AML-193 (cell line): ENCODE measurements at places on chromosomes 5 and 9.

DNA sequence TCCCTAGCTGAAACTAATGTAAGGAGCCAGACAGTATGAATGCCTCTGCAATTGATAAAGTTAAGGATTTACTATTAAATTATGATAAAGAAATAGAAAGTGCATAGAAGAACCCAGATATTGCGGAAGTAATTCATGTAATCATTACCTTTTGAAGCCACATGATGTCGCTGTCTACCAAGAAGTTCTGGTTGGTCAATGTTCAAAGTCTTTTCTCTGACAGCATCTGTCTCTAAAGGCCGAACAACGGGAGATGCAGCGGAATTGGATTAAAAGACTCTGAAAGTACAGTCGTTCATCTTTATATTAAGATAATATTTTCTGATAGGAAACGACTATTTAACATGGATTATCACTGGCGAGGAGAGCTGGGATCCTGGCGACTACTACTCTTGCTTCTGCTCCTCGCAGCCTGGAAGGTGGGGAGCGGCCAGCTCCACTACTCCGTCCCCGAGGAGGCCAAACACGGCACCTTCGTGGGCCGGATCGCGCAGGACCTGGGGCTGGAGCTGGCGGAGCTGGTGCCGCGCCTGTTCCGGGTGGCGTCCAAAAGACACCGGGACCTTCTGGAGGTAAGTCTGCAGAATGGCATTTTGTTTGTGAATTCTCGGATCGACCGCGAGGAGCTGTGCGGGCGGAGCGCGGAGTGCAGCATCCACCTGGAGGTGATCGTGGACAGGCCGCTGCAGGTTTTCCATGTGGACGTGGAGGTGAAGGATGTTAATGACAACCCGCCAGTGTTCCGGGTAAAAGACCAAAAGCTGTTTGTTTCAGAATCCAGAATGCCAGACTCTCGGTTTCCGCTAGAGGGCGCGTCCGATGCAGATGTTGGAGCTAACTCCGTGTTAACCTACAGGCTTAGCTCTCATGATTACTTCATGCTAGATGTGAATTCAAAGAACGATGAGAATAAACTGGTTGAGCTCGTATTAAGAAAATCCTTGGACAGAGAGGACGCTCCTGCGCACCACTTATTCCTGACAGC lies at the start of gene PCDHA8:
TSS of gene PCDHA8 (plus strand) at position 210 of the 985 bp plus-strand sequence. CDS start at position 345, 135 bp downstream.
- peak; percentile 33 for DNase-seq

DNA sequence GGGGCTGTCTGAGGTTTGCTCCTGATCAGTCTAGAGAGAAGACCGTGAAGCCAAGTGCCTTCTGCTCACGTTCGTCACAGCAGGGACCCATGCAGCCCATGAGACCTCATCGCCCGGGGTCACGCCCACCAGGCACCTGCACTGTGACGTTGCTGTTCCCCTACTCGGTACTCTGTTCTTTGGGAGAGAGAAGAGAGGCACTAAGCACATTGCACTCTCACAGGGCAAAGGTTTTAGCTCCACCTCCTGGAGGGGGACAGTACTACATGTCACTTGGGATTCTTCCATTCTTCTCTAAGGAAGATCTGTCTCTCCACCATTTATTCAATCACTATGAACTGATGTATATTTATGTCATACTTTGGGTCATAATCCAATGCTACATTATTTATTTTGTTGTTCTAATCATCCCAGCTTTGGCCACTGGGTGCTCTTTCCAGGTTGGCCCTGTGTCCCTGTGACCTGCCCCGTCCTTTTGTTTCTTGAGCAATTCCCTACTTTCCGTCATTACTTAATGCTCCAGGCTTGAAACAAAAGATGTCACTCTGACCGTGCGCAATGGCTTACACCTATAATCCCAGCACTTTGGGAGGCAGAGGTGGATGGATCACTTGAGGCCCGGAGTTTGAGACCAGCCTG lies 31.4 kb upstream of the BRD3 start:
- DNase-seq = peak; percentile 71

DNA sequence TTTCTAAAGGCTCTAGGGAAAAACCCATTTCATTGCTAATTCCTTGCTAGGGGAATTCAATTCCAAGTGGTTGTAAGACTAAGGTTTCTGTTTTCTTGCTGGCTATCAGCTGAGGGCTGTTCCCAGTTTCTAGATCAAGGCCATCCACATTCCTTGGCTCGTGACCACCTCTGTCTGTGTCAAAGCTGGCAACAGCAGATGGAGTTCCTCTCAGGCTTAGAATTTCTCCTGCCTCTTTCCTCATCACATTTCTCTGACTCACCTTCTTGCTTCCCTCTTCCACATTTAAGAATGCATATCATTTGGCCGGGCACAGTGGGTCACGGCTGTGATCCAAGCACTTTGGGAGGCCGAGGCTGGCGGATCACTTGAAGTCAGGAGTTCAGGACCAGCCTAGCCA lies 19.0 kb downstream of the DAB2IP start:
- DNase-seq = no peak

- no peak for DNase-seq
These were observed 169.3 kb upstream of the PPP1R2B start for GRCh38 chr5:156680831-156681230.

DNA sequence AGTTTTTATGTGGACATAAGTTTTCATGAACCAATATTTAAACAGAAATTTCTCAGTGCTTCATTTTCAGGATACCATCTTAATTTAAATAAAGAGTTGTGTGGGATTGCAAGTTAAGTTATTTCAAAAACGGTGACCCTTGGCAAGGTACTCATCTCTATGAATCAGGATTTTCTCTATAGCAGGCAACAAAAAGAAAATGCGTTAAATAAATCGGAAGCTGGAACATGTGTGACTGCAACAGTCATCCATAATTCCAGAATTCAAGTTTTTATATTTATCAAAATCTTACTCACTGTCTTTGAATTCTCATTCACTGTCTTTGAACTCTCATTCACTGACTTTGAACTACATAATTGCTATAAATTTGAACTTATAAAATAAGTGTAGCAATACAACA lies 5.8 kb upstream of the RECK start:
- no peak for DNase-seq

GRCh38 chr9:127854184-127854806 lies at the start of gene ENG:
Gene ENG (minus strand): TSS chr9:127854658. CDS start chr9:127854355, 303 bp downstream.
- peak; percentile 28 for DNase-seq

GRCh38 chr5:63794296-63794695 lies 167.9 kb downstream of the HTR1A start:
- DNase-seq = no peak
